ENCODE measurements at places on chromosomes 13 and 19.
A peak's percentile ranks its signal among the peaks of the same experiment; 100 is the strongest.

- no peak for DNase-seq
These were observed 43.7 kb downstream of the FRY start for GRCh38 chr13:32075170-32075851.

GRCh38 chr13:99281811-99282263 lies 23.7 kb upstream of the GPR18 start:
- DNase-seq, result no peak

GRCh38 chr19:6161271-6161850 lies 25.9 kb downstream of the ACSBG2 start:
- no peak for DNase-seq

DNA sequence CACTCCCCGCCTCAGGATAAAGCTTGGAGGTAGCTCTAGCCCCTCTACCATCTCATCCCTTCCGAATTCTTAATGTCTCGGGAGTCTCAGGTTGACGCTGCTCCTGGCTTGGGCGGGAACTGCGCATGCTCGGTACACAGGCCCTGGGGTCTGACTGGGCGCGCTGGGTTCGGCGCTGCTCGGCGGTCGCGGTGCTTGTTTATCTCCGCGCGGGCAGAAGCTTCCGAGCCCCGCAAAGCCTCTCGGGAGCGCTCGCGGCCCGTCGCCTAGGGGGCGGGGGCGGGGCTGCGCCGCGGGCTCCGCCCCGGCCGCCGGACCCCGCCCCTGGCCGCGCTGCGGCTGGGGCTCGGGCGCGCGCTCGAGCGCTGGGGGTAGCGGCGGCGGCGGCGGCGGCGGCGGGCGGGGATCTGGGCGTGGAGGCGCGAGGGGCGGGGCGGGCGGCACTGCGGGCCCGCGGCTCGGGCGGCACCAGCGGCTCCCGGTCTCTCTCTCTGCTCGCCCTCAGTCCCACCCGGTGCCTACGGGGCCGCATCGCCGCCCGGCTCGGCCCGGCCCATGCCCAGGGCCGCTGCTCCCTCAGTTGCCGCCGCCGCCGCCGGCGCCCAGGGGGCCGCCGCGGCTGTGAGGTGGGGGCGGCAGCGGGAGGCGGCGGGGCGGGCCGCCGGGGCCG lies at the start of gene RAP2A:
Gene RAP2A (plus strand): TSS at position 443 of the 670 bp plus-strand sequence. CDS start 302 bp downstream, outside the sequence.
- DNase-seq, result peak; percentile 85

DNA sequence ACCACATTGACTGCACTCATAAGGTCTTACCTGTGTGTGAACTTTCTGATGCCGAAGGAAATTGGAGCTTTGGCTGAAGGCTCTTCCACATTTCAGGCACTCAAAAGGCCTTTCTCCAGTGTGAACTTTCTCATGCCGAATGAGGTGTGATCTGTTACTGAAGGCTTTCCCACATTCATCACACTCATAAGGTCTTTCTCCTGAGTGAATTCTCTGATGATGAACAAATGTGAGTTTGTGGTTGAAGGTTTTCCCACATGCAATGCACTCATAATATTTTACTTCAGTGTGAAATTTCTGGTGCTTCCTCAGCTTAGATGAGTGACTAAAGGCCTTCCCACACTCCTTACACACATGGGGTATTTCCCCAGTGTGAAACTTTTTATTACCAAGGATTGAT lies 5.7 kb downstream of the ZNF132 start:
- DNase-seq, result no peak

DNA sequence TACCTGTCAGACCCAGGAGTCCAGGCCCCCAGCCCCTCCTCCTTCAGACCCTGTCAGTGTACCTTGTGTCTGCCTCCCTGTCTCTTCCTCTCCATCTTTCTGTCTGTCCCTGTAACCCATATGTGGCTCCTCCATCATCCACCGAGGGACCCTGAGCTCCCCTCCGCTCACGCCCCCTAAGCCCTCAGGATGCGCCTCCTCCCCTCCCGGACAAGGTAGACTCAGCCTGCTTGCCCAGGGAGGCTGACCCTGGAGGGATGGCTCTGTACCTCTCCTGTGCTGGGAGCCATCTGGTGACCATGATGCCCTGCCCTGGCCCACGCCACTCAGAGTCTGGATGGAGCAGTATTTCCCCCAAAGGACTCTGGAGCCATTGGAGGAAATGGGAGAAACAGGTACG lies 1.0 kb upstream of the CAPN12 start:
- no peak for DNase-seq

DNA sequence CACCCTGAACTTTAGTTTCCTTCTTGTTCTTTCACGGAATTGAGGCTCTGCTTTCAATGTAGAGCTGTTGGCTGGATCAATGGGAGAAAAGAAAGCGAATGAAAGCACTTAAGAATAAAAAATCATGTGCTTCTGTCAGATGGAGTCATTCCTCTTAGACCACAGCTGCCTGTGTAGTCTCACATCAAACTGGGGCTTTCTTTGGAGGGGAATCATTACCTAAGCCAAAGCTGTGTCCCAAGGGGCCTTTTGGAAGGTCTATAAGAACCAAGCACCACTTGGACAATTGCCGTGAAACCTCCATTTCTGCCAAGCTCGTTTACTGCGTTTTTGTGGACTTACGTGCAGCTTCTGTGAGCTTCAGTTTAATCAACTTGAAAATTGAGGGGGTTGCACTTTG lies 44.2 kb upstream of the RNF113B start:
- DNase-seq, result no peak

DNA sequence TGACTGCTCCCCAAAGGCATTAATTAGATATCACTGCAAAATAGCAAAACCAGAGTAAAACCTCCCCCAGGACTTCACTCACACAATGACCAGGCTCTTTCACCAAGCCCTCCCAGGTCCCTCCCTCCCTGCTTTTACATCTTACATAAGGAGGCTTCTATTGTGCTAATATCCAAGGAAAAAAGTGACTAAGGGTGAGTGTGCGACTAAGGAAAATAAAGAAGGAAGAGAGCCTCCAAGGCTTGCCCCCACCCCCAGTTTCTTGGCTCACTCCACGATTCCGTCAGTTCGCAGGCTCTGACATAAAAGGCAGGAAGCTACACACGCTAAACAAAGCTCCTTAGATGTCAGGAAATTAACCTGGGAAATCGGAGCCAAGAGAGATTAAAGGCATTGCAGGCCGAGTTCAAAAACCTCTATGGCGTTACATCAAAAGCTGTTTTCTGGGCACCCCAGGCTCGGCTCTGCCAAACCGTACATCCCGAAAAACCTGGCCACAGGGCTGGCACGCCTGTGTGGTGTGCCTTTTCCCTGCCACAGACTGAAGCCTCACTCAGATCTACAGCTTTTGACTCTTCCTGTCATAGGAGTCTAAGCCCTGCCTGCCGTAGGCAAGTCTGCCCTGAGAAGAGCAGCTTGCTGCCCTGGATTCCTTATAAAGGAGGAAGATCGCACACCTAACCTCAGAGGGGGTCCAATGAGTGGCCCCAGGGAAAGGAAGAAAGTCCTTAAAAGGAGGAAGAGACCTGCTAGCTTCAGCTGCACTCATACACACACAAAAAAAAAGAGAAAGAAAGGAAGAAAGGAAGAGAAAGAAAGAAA lies 67.0 kb upstream of the SERP2 start:
- DNase-seq, result no peak

- no peak for DNase-seq
These were observed 26.9 kb upstream of the TMEM160 start for GRCh38 chr19:47075179-47075810.

- DNase-seq, result no peak
These were observed 2.7 kb downstream of the TPP2 start for GRCh38 chr13:102599426-102600012.

GRCh38 chr13:43516401-43516833 lies 270.4 kb downstream of the ENOX1 start:
- no peak for DNase-seq

- DNase-seq, result no peak
These were observed 5.3 kb upstream of the PTPRS start for GRCh38 chr19:5345895-5346386.

- no peak for DNase-seq
These were observed 123.2 kb upstream of the VSTM2B start for GRCh38 chr19:29402563-29402962.

GRCh38 chr19:10388957-10389356 lies 8.6 kb upstream of the TYK2 start:
- DNase-seq, result peak; percentile 82

DNA sequence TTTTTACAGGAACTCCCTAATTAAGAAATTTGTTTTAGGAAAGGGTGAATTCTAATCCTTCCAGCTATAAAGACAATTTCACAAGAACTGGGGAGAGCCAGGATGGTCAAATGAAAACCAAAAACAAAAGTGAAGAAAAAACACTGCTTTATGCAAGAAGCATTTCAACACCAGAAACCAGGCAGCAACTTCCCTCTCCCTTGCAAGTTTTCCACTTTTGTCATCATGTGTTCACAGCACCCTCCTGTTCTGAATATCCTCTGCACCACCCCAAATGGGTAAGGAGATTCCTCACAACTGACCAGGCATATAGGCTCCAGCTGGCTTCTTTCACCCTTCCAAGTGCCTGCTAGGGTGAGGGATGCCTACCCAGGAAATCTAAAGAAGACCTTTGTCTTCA lies 328.1 kb downstream of the TBC1D4 start:
- no peak for DNase-seq

DNA sequence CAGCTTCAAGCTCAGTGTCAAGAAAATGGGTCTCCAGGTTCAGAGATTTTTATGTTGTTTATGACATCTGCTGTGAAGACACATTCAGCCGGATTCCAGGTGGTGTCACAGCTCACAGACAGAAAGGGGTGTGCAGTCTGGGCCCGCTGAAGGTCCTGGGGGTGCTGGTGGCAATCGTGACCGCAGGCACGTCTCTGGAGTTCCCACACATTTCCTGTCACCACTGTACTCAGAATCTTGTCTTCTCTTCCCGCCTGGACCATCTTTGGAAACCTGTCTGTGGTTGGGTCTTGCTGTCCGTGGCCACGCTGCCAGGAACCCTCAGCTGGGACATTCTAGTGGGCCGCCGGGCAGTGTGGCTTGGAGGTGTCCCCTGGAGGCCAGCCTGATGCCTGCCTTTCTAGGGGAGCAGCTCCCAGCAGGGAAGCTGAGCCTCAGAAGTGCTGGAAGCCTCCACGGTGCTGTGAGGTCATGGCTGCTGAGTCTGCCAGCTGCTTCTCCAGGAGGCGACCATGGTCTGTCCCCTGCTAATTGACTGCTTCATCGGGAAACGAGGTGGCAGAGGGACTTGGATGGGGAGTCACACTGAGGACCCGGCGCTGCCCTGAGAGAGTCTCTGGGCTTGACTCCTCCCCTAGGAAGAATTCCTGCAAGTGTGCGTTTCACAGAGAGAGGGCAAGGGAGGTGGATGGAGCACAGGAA lies 3.7 kb downstream of the TEX29 start:
- DNase-seq, result no peak

DNA sequence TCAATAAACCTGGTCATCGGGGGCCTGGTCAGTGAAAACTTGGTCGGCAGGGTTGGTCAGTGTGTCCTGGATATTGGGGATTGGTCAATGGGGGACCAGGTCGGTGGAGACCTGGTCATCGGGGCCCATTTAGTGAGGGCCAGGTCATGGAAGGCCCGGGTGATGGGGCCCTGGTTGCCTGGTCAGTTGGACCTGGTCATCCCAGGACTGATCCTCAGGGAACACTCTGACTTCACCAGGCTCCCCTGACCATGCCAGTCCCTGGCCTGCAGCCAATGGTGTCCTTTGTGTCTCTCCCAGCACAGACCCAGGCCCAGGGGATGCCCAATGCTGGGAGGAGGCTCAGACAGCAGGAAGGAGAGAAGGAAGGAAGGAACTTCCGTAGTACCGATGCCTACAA lies 42.1 kb upstream of the TPM4 start:
- no peak for DNase-seq
